ENCODE measurements at places on chromosomes 7 and 10.
A peak's percentile ranks its signal among the peaks of the same experiment; 100 is the strongest.

DNA sequence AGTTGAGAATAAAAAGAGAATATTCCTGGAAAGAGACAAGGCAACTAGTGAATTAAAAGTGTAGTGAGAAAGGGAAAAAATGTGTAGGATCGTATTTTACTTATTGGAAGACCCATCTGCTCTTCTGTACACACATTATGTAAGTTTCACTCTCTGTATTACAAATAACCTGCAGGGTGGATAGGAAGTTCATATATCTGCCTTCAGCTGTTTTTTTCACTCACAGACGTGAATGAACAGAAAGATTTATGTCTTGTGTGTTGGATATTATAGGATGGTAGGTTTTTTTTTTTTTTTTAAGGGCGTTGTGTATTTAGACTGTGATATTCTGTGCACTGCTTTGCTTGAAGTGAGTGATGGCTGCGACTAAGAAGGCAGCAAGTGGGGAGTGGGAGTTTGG lies 266.5 kb downstream of the AUTS2 start:
- no peak for DNase-seq

GRCh38 chr10:97095701-97096260 lies 90.0 kb downstream of the SLIT1 start:
- DNase-seq: no peak

DNA sequence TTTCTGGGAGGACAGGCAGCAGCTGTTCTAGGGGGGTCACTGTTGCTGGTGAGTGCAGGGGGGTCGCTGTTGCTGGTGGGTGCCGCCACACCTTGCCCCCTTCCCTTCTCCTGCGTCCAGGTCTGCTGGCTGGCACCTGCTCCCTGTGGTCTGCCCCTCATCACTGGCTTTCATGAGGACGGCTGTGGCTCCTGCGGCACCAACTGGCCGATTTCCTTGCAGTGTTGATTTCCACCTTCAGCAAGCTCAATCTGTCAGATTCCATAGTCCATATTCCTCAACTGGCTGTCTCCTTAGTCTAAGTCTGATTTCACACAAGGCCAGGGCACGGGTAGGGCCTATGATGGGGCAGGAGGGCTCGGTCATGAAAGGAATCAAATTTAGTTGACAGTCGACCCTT lies 23.4 kb upstream of the GRB10 start:
- no peak for DNase-seq

- DNase-seq: no peak
Measured at GRCh38 chr10:209357-209756, 74.1 kb downstream of the ZMYND11 start.

GRCh38 chr10:119279441-119279840 lies 72.1 kb downstream of the GRK5 start:
- no peak for DNase-seq

- no peak for DNase-seq
Measured at GRCh38 chr10:93379731-93380575, 102.2 kb downstream of the MYOF start.

DNA sequence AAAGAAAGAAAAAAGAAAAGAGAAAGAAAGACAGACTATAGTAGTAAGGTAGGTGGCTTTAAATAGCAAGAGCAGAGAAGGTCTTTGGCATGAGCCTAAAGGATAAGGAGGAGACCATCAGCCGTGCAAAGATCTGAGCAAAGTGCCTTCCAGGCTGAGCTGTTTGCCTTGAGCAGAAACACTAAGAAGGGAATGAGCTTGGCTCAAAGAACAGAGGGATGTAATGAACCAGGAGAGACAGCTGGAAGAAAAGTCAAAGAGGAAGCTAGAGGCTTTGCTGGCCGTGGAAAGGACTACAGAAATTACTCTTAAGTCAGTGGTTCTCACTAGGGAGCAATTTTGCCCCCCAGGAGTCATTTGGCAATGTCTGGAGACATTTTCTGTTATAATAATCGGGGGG lies 228.6 kb downstream of the FGFR2 start:
- DNase-seq: no peak

DNA sequence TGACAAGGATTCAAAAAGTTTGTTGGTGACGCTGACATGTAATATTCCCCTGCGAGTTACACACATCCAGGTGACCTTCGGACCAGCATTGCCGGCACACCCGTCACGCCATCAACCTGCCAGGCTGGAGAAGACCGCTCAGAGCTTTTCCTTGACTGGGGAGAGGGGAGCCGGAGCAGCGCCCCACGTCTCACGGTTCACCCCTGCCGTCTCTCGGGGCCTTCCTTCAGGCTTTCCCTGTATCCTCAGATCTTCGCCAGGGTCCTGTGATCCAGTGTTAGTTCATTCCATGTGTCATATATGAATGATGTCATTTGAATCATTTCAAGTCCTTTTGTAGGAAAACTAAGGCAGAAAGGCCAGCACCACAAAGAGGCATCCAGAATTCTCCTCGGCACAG lies 127.8 kb downstream of the MGMT start:
- DNase-seq: no peak

- peak; percentile 20 for DNase-seq
Measured at GRCh38 chr10:125060826-125061556, 99.4 kb downstream of the CTBP2 start.

DNA sequence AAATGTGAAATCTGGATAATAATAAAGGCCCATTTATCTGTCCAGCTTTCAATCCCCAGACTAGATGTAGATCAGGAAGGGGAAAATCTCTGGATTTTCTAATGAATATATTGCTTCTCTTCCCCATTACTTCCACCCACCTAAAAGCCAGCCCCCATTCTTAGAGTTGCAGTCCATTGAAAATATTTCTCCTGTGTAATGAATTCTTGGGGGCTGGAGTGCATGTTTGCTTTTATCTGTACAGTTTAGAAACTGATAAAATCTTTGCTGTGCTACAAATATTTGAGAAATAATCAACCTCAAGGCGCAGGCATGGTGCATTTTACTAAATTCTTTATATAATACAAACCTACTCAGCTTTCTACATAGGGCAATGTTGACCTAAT lies 180.8 kb downstream of the ARID5B start:
- DNase-seq: no peak

- no peak for DNase-seq
Measured at GRCh38 chr10:97659589-97659988, 19.1 kb downstream of the PI4K2A start.

DNA sequence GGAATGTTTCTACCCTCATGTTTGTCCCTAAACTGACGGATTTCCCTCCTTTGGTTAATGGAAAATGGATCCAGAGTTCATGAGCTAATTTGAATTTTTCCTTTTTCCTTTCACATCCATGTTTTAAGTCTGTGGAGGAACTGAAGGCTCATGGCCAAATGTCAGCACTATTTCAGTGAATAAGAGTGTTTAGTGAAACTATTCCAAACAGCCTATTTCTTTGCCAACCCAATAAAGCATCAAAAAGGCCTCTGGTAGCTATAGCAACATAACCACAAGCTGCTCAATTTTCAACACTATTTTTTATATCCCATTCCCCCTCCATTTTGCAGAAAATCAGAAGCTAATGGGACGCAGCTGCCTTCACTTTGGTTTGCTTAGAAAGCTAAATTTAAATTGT lies 1454.1 kb downstream of the GATA3 start:
- DNase-seq: no peak

DNA sequence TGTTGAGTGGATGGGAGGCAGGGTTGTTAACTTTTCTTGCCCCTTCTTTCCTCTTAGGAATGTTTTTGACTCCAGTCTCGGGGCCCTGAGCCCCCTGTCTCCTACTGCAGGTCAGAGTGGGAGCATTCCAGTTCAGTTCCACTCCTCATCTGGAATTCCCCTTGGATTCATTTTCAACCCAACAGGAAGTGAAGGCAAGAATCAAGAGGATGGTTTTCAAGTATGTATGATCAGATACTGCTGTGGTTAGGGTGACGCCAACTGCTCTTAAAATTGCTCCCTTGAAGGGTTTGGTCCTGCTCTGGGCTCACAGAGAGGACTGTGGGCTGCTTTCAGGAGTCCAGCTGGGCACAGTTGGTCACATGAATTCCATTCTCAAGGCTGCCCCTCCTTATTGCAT lies 22.0 kb downstream of the VWA2 start:
- DNase-seq: no peak

DNA sequence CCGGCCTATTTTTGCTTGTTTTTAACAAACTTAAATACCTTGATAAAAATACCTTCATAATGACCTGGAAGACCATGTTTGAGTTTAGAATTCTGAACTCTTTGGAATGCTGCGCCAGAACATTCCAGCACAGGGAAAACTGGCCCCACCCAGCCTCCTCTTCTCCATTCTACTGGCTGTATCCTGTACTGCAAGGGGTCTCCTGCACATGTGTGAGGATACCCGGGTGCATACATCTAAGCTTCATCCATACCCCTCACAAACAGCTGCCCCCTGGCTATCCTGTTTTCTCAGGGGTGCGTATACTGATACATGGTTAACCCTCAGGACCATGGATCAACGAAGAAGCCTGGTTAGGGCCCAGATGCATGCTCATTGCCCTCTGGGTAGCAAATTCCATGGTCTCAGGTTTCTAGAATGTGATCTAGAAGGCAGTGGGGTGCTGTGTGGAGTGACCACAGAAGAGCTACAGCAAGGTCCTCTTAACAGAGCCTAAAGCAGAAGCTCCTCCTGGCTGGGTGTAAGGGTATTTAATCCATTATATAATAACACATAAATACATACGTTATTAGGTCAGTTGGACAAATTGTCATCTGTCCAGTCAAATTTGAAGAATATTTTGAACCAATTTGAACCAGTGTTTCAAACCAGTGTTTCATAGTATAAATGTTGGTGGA lies 26.1 kb downstream of the HACD1 start:
- DNase-seq: no peak

DNA sequence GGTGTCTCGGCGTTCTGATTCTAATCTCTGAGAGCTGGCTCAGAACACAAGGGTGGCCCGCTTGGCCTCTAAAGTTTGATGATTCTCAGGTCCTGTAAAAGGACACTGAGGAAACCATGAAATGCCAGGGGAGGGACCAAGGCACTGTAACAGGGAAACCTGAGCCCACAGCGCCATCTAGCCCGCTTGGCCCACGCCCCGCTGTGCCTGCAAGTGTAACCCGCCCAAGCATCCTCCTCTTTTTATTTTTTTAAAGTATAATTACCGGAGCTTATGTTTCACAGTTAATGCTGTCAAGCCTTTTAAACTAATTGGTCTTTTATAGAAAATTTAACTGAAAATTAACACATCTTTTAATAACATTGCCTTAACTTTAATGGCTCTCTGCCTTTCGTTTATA lies 734.7 kb downstream of the KCNMA1 start:
- DNase-seq: no peak

Data from activated CD8-positive, alpha-beta memory T cell treated with anti-CD3 and anti-CD28 coated beads, Interleukin-2, amount 50 U/mL, for 4 hours (primary cell).